ENCODE measurements at places on chromosomes 1 and 21. TPM values are rescaled to one million over a fixed set of nuclear protein-coding genes. Genes with fewer than 3 reads are reported as not detected.

DNA sequence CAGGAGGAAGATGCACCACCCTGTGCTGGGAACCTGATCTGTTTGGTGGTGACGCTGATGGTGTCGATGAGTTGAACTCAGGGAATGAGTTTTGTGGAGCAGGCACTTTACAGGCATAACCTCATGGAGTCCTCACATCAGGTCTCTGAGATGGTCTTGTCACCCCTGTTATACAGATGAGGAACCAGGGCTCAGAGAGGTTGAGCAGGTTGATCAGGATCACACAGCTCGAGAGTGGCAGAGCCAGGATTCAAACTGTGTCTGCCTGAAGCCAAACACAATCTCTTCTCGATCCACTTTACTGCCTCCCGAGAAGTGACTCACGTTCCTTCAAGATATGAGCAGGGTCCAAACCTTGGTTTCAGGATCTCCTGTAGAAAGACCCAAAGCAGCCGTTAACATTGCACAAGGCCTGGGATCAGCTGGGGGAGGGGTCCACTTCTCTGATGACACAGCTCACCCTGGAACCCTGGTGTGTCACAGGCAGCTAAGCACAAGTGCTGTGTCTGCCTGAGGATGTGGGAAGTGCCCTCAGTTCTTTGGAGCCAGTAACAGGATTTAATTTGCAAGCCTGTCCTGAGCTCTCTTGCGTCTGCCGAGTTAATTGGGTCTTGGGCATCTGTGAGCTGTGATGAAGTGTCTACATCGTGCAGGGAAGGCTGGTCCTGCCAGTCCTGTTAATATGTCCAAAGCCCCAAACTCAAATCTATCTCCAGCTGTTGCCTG, 65.4 kb upstream of the STUM start:
- DNase-seq, result peak; percentile 20

DNA sequence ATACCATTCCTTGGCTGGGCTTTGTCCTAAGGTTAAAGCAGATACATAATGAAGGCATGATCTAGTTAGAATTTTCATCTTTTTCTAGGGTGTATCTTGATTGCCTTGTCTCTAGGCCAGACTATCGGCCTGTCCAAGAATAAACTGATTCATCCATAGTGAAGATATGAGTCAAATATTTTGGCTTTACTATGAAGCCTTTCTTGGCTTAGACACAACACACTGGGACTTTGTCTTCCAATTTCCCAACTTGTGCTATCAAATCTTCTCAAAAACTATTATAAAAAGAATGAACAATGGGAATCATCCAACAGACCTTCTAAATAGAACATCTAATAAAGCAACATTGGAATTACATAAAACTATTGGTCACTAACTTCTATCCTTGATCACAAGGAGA, 64.8 kb downstream of the WARS2 start:
- DNase-seq, result no peak

DNA sequence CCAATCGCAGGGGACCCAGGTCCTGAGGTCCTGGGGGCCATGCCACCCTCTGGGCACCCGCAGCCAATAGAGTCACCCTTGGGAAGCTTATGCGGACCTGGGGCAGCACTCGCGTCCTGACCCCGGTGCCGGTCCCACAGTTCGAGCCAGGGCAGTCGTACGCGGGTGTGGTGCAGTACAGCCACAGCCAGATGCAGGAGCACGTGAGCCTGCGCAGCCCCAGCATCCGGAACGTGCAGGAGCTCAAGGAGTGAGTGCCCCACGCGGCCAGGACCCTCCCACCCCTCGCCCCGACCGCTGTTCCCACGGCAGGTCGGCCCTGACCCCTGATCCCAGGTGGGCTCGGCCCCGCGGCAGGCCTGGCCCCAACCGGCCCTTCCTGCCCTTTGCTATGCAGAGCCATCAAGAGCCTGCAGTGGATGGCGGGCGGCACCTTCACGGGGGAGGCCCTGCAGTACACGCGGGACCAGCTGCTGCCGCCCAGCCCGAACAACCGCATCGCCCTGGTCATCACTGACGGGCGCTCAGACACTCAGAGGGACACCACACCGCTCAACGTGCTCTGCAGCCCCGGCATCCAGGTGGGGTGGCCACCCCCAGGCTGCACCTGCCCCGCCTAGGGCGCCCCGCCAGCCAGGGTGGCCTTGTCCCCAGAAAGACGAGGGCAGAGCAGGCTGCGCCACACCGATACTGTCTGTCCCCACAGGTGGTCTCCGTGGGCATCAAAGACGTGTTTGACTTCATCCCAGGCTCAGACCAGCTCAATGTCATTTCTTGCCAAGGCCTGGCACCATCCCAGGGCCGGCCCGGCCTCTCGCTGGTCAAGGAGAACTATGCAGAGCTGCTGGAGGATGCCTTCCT, 20.5 kb downstream of the COL6A1 start:
- DNase-seq, result no peak

DNA sequence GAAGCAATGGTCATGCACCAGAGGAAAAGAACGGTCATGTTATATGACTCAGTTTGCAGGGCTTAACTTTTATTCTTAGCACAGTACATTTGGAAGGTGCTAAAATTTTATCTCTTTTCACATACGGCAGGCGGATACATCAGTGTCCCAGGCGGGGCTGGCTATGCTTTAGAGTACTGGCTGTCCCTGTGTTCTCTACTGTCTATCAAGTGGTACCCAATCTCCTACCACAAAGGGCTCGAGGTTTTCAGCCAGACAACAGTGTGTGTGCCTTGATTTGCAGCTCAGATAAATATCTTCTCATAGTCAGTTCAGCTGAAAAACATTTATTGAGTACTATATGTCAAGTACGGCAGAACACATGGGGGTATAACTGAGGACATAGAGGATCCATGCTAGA, 65.3 kb downstream of the URB2 start:
- DNase-seq, result no peak

DNA sequence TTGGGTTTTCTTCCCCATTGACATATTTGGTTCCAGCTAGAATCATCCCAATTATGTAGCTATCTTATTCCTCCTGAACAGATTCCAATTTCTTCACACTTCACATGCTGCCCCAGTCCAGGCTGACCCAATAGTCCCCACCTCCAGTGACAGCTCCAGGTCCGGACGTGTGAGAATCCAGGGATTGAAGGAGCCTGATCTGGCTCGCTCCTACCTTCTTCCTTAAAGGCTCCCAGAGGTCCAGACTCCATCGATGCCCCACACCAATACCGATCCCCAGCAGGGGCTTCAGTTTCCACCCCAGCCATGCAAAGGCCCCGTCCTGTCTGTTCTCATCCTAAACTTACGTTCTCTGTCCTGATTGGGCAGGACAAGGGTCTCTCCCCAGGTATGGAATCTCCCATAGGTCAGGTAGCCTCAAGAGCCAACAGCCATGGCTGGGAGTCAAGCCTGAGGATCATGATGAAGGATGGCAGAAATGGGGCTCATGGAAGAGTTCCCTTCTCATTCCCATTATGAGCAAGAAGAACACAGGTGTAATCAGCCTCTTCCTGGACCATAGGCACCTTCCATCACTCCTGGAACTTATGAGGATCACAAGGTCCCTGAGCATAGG, 20.4 kb upstream of the SLAMF9 start:
- no peak for DNase-seq

- DNase-seq, result no peak
These were observed 36.7 kb upstream of the TLR5 start for GRCh38 chr1:223179786-223180185.

DNA sequence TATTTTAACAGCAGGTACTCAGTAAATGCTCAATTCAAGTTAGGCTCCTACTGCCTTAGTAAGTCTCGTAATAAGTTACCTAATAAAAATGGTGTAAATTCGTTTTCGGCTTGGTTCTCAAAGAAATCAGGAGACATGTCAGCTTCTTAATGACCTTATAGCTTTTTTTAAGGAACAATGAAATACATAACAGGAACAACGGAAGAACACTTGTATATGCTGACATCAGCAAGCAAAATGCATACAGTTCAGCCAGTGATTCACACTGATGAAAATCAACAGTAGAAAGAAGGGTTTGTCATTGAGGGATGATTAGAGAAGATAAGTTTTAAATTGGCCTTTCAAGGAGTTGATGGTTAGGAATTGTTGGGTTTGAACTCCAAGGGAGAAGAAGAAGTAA, 13.3 kb downstream of the RPTN start:
- no peak for DNase-seq

GRCh38 chr1:52235646-52236045, 93.8 kb downstream of the ZFYVE9 start:
- no peak for DNase-seq

DNA sequence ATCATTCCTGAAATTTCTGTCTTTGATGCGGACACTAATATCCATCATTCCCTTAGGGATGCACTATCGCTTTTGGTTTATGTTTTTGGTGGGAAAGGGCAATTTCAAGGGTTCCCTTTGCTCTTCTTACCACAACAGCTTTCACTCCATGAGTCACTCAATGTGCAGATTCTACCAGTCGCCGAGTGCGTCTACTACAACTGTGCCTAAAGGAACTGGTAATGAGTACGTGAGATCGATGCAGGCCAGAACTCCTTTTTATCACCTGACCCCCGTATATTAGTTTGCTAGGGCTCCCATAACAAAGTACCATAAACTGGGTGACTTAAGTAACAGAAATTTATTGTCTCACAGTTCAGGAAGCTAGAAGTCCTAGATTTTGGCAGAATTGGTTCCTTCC, 27.5 kb upstream of the TMEM54 start:
- DNase-seq, result no peak

DNA sequence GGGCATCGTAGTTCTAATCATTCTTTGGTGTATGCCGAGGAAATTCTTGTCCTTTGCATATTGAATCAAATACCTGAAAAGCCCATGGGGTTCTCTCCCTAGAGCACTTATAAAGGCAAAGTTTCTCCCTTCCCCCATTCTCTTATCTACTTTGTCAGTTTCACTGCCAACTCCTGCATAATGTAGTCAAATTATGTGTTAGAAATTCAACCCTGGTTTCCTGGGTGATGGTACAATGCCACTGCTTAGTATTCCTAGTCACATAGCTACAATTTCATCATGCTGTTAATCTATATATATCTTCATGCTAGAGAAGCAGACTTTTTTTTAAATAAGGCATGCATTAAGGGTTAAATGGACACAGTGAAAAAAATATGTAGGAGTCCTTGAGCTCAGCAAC, 119.0 kb downstream of the PDE4B start:
- DNase-seq, result no peak

GRCh38 chr1:109159326-109159725, 45.4 kb downstream of the ELAPOR1 start:
- no peak for DNase-seq

- no peak for DNase-seq
These were observed 32.4 kb upstream of the ZNF124 start for GRCh38 chr1:247204177-247204647.

DNA sequence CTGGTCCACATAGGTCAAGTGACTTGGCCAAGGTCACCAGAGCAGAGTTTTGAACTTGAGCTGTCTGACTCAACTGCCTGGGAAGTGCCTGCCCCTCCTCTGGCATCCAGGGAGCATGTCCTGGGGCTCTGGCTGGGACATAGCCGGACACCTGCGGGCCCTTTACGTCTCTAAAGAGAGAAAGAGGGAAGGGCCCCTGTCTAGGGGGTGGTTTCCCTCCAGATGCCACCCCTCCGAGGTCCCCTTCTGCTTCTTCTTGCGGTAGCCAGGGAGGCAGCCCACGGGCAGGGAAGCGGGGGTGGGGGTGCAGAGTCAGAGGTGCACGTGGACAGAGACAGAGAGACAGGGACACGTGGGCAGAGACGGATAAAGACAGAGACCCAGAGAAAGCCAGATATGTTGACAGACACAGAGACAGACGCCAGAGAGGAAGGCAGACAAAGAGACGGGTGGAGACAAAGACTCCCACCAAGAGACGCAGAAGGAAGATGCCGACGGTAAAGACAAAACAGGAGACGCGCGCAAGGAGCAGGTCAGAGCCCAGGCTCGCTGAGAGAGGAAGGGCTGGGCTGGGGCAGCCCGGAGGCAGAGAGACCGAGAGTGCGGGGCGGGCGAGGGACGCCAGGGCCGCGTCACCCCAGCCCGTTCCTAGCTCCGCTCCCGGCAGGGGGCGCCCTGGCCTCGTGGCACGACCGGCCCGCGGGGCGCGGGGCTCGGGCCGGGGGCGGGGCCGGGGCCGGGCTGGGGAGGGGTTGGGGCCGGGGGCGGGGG, 458 bp upstream of the ALPL start:
- DNase-seq, result peak; percentile 97

GRCh38 chr1:202160377-202160940, at the start of gene PTPN7:
Gene PTPN7 (minus strand): TSS chr1:202160602. CDS start chr1:202159402, 1,200 bp downstream.
- DNase-seq, result no peak

DNA sequence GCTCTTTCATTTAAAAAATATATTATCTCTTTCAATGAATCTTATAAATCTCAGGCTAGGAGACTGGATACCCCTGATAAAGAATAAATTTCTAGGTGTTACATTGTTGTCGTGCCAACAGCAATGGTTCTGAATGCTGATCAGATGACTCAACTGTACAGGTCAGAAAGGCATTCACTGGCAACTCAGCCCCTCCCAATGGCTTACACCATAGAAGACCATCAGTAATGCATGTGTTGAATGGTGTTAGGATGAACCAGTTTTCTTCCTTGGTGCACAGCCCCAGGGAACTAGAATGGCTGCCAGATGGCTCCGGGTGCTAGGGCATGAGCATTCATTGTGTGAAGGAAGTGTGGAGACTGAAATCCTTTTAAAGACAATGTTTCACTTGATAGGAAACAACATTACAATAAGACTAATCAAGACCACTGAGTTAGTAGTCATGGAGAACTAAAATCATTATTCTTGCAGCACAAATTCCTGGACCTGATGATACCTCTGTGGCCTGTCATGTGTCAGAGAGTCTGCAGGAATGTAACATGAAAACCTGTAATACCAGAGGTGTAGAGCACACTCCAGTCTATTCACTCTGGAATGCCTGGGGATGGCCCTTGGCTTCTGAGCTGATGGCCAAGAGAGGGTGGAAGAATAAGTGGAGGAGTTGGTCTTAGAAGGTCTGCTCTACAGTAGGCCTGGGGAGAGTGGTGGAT, 187.7 kb upstream of the LMO4 start:
- DNase-seq, result no peak

DNA sequence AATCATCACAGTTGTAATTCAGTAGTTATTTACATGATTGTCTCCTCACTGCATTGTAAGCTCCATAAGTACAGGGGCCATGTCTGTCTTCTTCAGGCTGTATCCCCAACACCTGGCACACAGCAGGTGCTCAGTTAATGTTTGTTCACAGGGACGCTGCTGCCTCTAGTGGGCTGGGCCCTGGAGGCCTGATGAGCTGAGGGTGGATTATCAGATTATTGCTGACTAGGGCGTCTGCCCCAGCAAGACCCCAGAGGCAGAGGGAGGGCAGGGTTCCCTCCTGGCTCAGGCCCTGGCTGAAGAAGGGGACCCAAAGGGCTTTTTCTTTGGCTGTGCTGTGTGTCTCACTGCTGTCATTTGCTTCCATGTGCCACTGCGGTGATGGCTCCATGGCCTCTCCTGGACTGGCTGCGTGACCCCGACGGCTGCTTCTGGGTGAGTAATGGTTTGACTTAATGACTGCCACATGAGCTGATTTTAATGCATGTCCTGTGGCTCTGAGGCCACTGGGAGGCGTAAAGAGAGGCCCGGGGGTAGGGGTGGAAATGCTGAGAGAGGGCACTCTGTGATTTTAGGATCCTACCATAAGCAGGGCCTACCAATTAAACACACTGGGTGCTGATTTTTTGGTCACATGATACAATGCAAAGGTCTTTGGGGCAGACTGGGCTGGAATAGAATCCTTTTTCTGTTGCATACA, 20.8 kb upstream of the EPB41 start:
- DNase-seq, result peak; percentile 61

SLFNL1 gene
- total RNA-seq, result 0.19 TPM

MAP3K21 gene
- total RNA-seq, result 4.2 TPM

ETNK2 gene
- 5.3 TPM for total RNA-seq

TLR5 gene
- 0.68 TPM for total RNA-seq

PTPRU gene
- 68.9 TPM for total RNA-seq

TRIM67 gene
- not detected for total RNA-seq

SLC22A15 gene
- 1.9 TPM for total RNA-seq

LEFTY1 gene
- total RNA-seq, result not detected

DENND2D gene
- total RNA-seq, result not detected
